ENCODE measurements at places on chromosomes 13 and 19. TPM values are rescaled to one million over a fixed set of nuclear protein-coding genes. Genes with fewer than 3 reads are reported as not detected.

DNA sequence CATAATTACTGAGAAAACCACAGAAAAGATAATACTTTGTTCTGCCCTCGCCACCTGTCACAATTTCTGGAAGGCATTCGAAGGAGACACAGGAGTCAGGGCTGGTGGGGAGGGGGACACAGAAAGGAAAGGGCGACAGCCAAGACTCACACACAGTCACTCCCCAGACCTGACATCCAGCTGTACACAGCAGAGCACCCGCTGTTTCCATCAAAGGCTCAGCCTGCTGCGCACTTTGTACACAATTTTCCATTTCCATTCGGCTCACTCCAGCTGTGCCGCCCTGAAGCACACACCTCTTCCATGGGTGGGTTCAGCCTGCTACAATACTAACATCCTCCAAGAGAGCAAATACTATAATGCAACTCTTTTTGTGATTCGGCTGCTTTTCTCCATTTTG, 38.0 kb downstream of the STK24 start:
- H3K27me3 ChIP-seq, result no peaks in the 10 kb centered on the region
- H3K27ac ChIP-seq, result no peak overlapping the region
- H3K36me3 ChIP-seq, result peaks cover 4% of the 10 kb centered on the region
- no peak for DNase-seq
- no peak overlapping the region for H3K4me3 ChIP-seq

GRCh38 chr19:38384209-38385027, 3.4 kb downstream of the GGN start:
- H3K27me3 ChIP-seq, result peaks cover 49% of the 10 kb centered on the region
- no peaks in the 10 kb centered on the region for H3K36me3 ChIP-seq
- no peak overlapping the region for H3K4me3 ChIP-seq
- no peak for DNase-seq

GRCh38 chr19:57241176-57241575, 744 bp downstream of the ZNF805 start:
- H3K4me3 ChIP-seq, result peak overlapping the region; percentile 97
- H3K27me3 ChIP-seq, result no peaks in the 10 kb centered on the region
- DNase-seq, result no peak
- no peaks in the 10 kb centered on the region for H3K36me3 ChIP-seq

GRCh38 chr13:77386880-77387606, 60.1 kb upstream of the MYCBP2 start:
- no peak for DNase-seq
- no peaks in the 10 kb centered on the region for H3K36me3 ChIP-seq
- H3K4me3 ChIP-seq, result no peak overlapping the region
- H3K27me3 ChIP-seq, result no peaks in the 10 kb centered on the region
- H3K4me1 ChIP-seq, result no peaks in the 10 kb centered on the region

Gene TEAD2
- 50.5 TPM for total RNA-seq

- H3K4me1 ChIP-seq, result no peaks in the 10 kb centered on the region
- no peaks in the 10 kb centered on the region for H3K27me3 ChIP-seq
- H3K36me3 ChIP-seq, result no peaks in the 10 kb centered on the region
These were observed 45.3 kb downstream of the FNDC3A start for GRCh38 chr13:49020940-49021553.

DNA sequence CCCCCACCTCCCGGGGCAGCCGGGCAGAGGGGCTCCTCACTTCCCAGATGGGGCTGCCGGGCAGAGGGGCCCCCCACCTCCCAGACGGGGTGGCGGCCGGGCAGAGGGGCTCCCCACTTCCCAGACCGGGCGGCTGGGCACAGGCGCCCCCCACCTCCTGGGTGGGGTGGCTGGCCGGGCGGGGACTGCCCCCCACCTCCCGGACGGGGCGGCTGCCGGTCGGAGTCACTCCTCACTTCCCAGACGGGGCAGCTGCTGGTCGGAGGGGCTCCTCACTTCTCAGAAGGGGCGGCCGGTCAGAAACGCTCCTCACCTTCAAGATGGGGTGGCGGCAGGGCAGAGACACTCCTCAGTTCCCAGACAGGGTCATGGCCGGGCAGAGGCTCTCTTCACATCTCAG, 43.9 kb downstream of the ZNF730 start:
- H3K4me1 ChIP-seq, result no peaks in the 10 kb centered on the region
- H3K4me3 ChIP-seq, result no peak overlapping the region
- no peaks in the 10 kb centered on the region for H3K27me3 ChIP-seq
- H3K36me3 ChIP-seq, result no peaks in the 10 kb centered on the region
- no peak for DNase-seq

DNA sequence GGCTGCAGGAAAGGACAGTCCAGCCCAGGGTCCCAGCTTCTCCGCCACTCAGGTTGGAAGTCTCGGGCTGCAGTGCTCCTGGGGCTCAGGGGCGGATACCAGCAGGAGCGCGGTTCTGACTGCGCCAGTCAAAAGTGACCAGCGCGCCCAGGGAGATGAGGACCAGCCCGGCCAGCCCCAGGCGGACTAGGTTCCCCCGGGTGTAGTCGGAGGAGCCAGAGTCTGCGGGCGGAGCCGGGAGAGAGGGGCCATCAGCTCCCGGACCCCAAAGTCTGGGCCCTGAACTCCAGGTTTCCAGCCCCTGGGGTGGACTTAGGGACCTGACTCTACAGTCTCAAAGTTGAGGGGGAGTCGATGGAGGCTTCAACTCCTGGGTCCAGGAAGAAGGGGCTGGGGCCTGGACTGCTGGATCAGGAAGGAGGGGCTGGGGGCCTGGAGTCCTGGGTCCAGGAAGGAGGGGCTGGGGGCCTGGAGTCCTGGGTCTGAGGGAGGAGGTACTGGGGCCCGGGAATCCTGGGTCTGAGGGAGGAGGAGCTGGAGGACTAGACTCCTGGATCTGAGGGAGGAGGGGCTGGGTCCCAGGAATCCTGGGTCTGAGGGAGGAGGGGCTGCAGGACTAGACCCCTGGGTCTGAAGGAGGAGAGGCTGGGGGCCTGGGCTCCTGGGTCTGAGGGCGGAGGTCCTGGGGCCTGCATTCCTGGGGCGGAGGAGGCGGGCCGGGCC, 5.3 kb downstream of the OSCAR start:
- DNase-seq, result peak; percentile 71
- no peaks in the 10 kb centered on the region for H3K27me3 ChIP-seq
- H3K4me3 ChIP-seq, result peak overlapping the region; percentile 36

Gene MBD3L3
- not detected for total RNA-seq

GRCh38 chr19:6378041-6378440, 2.3 kb upstream of the PSPN start:
- no peak overlapping the region for H3K4me3 ChIP-seq
- H3K4me1 ChIP-seq, result no peaks in the 10 kb centered on the region

DNA sequence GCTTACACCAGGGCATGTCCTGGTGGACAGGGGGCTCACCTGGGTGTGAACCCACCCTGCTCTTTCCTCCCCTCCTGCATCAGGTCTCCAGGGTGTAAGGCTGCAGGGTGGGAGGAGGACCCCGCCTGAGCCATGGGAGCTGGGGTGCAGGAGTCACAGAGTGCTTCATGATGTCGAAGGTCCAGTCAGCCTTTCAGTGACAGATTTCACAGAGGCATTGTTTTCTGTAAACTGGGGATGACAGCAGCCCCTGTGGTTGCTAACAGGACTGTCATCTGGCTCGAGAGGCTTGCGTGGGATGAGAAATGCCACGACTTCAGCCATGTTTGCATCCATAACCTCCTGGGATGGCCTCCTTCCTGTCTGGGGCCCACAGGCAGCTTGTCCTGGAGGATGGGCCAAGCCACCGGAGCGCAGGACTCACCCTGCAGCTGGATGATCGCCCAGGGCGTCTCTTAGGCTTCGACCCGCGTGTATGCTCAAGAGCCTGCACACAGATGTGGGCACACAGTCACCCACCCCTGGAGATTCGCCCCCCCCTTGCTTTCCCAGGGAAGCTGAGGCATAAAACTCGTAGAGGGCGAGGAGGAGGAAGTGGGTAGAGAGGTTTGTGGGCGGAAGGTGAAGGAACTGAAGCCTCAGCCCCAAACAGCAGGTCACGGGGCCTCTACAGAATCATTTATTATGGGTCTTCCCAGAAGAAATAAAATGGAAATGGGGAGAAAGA, 4.9 kb downstream of the NANOS3 start:
- no peak for DNase-seq
- H3K36me3 ChIP-seq, result no peaks in the 10 kb centered on the region
- peaks cover 45% of the 10 kb centered on the region for H3K4me1 ChIP-seq
- no peaks in the 10 kb centered on the region for H3K27me3 ChIP-seq
- H3K4me3 ChIP-seq, result no peak overlapping the region
- peak overlapping the region; percentile 61 for H3K27ac ChIP-seq

GRCh38 chr19:48364598-48365348, 606 bp downstream of the SYNGR4 start:
- DNase-seq, result no peak
- peak overlapping the region; percentile 13 for H3K4me3 ChIP-seq
- peak overlapping the region; percentile 91 for H3K27ac ChIP-seq
- H3K4me1 ChIP-seq, result no peaks in the 10 kb centered on the region
- no peaks in the 10 kb centered on the region for H3K27me3 ChIP-seq
- H3K36me3 ChIP-seq, result no peaks in the 10 kb centered on the region

GRCh38 chr19:30287973-30288372, 84.2 kb upstream of the ZNF536 start:
- no peak for DNase-seq
- H3K36me3 ChIP-seq, result no peaks in the 10 kb centered on the region
- no peak overlapping the region for H3K4me3 ChIP-seq

DNA sequence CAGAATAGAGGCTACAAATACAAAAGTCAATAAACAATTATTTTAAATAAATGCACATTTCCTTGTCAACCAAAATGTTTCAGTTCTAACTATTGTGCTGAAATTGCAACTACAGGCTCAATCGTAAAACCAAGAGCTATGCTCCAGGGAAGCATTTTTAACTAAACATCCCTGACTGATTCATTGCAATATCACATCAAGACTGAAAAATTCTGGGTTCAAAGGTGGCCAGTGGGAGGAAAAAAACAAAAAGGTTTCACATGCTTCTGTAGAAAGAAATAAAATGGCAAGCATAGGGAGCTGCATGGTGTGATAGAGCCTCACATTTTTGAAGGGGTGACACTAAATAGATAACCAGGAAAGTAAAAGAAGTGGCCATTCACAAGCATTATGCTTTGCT, 862.8 kb downstream of the PCDH9 start:
- H3K4me3 ChIP-seq, result no peak overlapping the region
- H3K4me1 ChIP-seq, result no peaks in the 10 kb centered on the region
- H3K27me3 ChIP-seq, result no peaks in the 10 kb centered on the region
- H3K36me3 ChIP-seq, result no peaks in the 10 kb centered on the region

Gene LRRC63
- 0.65 TPM for total RNA-seq

Gene PALM3
- total RNA-seq, result 8.7 TPM

Gene UHRF1
- 20.5 TPM for total RNA-seq

- H3K36me3 ChIP-seq, result no peaks in the 10 kb centered on the region
- DNase-seq, result no peak
- no peaks in the 10 kb centered on the region for H3K4me1 ChIP-seq
- H3K4me3 ChIP-seq, result no peak overlapping the region
- H3K27ac ChIP-seq, result no peak overlapping the region
These were observed 38.7 kb upstream of the GRTP1 start for GRCh38 chr13:113402471-113403254.

DNA sequence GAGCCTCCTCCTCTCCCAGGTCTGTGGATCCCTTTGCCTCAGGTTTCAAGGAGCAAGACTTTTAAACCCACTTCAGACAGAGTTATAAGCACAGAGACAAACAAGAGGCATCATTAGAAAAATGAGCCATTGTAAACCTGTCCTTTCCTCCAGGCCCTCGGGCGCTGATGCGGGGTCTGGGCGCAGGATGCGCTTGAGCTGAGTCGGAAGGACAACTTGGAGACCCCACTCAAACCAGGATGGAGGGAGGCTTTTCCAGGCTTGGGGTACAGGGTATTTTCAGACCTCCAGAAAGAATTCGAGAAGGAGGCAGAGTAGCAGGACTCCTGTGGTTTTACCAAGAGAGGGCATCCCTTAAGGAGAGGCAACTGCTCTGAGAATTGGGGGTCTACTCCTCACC, 155.6 kb downstream of the NUFIP1 start:
- H3K27me3 ChIP-seq, result no peaks in the 10 kb centered on the region
- no peak for DNase-seq
- no peaks in the 10 kb centered on the region for H3K4me1 ChIP-seq
- H3K27ac ChIP-seq, result no peak overlapping the region
- no peak overlapping the region for H3K4me3 ChIP-seq

Gene SIGLEC12
- total RNA-seq, result 1.9 TPM

GRCh38 chr19:53915000-53915399, 5.9 kb downstream of the CACNG7 start:
- no peak for DNase-seq
- H3K4me3 ChIP-seq, result no peak overlapping the region
- no peak overlapping the region for H3K27ac ChIP-seq
- H3K36me3 ChIP-seq, result no peaks in the 10 kb centered on the region
- H3K27me3 ChIP-seq, result peaks cover 71% of the 10 kb centered on the region
- H3K4me1 ChIP-seq, result no peaks in the 10 kb centered on the region

Gene KATNAL1
- 20.8 TPM for total RNA-seq

Gene F7
- not detected for total RNA-seq

GRCh38 chr13:21235174-21235573, 58.7 kb downstream of the MRPL57 start:
- H3K27me3 ChIP-seq, result no peaks in the 10 kb centered on the region
- H3K4me3 ChIP-seq, result no peak overlapping the region
- no peak for DNase-seq
- H3K4me1 ChIP-seq, result no peaks in the 10 kb centered on the region
- H3K27ac ChIP-seq, result no peak overlapping the region

- H3K27me3 ChIP-seq, result peaks cover 22% of the 10 kb centered on the region
- DNase-seq, result no peak
- no peak overlapping the region for H3K4me3 ChIP-seq
- H3K4me1 ChIP-seq, result peaks cover 54% of the 10 kb centered on the region
- H3K36me3 ChIP-seq, result peaks cover 11% of the 10 kb centered on the region
- no peak overlapping the region for H3K27ac ChIP-seq
These were observed 12.0 kb downstream of the FPR2 start for GRCh38 chr19:51772977-51773376.

DNA sequence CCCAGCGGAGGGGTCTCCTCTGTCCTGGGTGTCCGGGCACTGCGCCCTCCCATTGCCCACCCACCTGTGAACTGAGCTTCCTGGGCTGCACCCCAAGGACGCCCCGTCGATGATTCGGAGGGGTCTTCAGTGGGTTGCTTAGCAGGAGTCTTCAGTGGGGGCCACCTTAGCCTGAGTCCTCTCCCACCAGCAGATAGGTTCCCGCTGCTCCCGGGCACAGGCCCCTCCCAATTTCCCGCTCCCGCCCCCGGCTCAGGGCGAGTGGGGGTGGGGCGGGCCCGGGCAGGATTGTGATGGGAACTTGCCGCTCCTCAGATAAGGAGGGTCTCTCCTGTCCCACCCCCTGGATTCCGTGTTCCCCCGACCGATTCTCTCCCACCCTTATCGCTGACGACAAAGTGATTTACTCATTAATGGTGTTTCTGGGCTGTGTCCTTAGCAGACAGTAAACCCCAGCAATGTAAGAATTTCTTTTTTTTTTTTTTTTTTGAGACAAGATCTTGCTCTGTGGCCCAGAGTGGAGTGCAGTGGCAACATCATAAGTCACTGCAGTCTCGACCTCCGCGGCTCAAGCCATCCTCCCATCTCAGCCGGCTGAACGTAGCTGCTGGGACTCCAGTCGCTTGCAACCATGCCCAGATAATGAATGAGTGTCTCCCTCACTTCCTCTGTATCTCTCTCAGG, 655 bp upstream of the S1PR5 start:
- H3K27me3 ChIP-seq, result peaks cover 57% of the 10 kb centered on the region
- H3K27ac ChIP-seq, result no peak overlapping the region
- H3K4me1 ChIP-seq, result peaks cover 29% of the 10 kb centered on the region
- DNase-seq, result no peak
- H3K36me3 ChIP-seq, result no peaks in the 10 kb centered on the region
- peak overlapping the region; percentile 26 for H3K4me3 ChIP-seq
